CD4-positive, alpha-beta T cell treated with Interleukin-10 for 1 hour (primary cell): ENCODE measurements at places on chromosomes 11 and 22.

DNA sequence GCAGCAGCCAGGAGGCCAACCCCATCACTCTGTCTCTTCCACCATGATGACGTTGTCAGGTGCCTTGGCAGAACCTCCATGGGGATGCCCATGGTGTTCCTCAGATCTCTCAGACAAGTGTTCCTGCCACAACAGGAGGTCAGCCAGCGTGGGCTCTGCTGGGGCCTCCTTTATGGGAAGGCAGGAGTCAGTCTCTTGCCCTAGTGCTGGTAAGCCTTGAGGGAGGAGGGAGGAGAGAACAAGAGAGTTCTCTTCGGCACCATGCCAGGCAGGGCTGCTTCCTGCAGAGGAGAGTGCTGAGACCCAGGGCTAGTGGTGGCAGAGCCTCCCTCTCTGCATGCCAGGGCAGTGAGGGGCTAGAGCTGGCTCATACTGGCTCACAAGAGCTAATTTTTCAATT lies 32.5 kb downstream of the GNAZ start:
- no peak for DNase-seq

DNA sequence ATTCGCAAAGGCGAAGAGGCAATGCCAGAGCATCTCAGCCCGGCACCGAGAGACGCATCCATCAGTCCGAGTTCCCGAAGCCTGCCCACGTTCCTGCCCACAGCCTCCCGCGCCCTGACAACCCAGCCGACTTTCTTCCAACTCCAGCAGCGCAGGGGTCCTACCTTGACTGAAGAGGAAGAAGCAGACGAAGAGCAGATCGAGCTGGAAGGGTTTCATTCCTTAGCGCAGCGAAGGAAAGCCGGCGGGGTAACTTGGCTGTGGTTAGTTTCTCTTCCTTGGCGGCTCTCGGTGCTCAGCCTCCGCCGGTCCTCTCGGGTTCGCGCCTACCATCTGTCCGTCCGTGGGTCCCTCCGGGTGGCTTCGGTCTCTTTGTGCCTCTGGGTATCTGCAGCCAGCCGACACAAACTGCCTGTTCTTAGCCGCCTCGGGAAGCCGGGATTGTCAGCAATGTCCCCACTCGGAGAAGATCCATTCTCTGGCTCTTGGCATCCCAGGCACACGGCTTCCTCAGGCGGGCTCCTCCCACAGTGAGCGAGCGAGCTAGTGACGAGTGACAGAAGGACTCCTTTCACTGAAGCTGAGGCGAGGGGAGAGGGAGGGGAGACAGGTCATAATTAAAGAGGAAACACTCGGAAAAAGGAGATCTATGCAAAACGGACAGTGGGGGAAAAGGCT lies at the start of gene KIRREL3:
KIRREL3 (minus strand) TSS at position 480 of the 678 bp plus-strand sequence.
- no peak for DNase-seq

DNA sequence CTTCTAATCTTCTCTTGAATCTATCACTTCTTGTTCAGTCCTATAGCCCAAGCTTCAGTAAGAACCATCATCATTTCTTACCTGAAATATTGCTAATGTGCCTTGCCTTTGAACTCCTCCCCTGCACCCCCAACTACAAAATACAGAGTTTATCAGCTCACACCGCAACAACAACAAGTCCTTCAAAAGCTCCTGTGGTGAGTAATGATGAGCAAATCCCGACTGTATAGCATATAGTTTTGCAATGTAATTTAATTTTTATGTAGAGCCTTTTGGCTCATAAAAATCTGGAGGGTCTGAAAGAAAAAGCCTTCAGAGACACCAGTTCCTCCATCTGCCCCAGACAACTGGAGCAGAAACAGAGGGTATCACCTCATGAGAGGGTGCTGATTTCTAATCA lies 124.7 kb downstream of the ARHGAP32 start:
- DNase-seq: no peak

GRCh38 chr22:23067023-23067650 lies 3.2 kb upstream of the GNAZ start:
- no peak for DNase-seq

DNA sequence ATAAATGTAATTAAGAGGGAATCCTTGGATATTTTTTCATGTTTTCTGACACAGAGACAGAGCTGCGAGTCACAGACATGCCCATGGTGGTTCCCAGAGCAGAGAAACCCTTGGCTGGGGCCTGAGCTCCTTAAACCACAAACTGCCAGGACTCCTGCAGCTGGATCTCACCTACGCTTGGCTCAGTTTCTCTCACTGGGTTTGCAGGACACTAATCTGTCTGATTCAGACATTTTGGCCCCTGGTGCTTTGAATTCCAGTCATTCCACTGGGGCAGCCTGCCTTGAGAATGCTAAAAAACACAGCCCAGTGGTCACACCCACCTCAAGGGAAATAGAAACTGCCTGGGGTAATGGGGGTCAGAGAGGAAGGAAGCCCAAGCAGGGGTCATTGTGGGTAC lies 122.6 kb downstream of the CCDC81 start:
- DNase-seq: no peak

GRCh38 chr11:16863389-16863788 lies 124.9 kb downstream of the C11orf58 start:
- DNase-seq: no peak

- DNase-seq: no peak
Observed at GRCh38 chr11:132140056-132140455, 769.6 kb downstream of the NTM start.

DNA sequence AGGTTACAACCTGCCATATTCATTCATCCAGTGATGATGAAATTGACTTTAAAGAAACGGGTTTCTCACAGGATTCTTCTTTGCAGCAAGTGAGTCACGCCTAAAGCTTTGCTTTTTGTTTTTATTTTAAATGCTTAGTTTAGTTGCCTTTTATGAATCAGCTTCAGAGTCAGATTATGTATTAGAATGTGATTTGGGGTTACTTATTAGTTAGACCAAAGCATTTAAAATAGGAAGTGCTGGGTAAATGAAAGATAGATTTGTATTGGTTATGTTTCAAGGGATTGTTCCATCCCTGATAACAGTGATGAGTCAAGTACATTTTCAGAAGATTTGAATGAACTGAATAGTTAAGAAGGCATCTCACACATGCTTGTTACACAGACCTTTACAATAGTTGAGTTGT lies 101.3 kb upstream of the GAL start:
- DNase-seq: no peak

DNA sequence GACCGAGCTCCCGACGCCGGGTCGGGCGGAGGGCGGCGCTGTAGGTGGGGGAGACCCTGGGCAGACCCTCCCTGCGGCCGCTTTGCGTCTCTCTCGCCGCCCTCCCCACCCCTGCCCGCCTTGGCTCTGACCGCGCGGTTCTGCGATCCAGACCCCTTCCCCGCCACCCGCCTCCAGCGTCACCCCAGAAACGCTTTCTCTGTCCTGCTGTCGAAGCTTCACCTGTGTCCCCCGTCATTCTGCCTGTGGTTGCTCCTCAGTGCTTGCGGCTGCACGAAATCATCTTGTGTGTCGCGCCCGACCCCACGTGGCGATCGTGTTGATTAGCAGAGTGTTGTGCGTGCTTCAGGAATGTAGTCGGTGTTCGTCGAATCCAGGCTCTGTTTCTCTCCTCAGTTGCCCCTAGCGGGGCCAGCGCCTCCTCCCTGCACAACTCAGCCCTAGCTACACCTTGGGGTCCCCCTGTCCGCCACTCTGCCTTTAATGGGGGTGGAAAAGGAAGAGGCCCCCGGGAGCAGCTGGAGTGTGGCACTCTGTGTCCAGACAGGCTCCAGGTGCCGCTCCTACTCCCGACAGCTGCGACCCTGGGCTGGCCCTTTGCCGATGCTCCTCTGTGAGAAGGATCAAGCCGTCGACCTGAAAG lies 851 bp downstream of the PTDSS2 start:
- peak; percentile 85 for DNase-seq

DNA sequence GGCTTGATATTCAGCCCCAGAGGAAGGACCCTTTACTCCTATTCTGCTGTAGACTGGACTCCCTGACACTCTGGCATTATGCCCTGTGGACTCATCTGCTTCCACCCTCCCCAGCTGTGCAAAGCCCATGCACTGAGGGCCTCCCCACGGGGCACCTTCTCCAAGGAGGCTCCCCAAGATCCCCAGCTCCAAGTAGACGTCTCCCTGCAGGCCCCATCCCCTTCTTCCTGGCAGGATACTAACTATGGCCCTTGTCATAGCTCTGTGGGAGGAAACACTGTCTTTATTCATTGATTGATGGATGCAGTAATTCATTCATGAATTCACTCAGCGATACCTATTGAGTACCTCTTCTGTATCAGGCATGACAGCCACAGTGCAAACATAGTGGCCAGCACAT lies 15.3 kb upstream of the APOL6 start:
- DNase-seq: no peak

GRCh38 chr11:2480874-2481220 lies 36.0 kb downstream of the KCNQ1 start:
- no peak for DNase-seq

DNA sequence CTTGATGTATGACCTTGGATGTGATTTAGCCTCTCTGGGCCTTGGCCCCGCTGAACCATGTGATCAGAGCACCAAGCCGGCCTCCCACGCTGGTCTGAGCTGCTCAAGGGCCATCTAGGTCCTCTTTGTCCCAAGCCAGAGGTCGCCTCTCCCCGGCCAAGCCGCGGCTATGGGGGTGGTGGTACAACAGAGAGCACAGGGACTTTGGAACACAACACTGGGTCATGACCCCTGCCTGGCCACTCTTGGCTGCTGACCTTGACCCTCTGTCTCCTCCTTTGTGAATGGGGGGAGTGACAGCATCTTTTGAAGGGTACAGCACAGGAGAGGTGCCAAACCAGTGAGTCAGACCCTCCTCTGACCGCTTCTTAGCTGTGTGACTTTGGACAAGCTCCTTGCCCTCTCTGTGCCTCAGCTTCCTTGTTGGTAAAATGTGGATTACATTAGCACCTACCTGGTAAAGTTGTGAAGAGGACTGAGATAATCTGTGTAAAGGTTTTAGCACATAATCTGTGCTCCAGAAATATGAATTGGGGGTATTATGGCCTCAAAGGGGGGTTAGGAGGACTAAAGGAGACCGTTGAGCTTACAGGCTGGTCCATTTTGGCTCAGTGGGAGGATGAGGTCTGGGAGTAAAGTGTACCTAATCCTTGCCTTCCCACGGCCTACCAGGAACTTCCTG lies 4.7 kb downstream of the SCYL1 start:
- DNase-seq: no peak

DNA sequence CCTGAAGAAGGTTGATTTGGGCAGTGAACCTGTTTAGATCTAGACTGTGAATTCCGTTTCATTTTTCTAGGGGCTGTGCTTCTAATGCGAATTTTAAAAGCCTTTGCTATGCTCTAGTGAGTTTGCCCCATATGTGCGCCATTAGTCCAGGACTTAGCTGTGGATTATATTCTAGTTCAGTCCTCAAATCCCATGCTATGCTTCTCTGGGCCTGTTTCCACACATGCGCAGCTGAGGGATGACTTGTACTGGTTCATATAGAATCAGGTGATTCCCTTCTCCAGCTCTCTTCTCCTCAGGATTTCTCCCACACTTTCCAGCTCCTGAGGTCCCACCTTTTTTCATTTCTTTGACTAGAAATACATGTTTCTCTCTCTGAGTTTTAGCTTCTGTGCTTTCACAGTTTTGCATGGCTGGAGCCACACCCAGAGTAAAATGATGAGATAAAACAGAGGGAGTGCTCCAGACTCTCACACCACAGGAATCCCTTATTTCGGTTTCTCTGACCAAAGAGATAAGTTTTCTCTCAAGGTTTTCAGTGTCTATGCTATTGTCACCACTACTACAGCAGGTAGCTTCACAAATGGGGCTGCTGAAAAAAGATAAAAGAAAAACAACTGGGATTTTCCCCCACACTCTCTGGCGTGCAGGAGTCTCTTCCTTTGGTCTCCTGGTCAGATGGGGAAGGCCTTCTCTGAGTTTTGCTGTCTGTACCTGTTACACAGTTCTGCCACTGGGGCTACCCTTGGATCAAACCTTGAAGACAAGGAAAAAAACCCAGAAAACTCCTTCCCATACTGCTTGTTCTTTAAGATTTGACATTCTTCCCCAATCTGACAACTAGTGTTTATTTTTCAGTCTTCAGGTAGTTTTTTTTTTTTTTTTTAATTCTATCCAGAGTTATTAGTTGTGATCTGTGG lies 96.2 kb upstream of the TEAD1 start:
- no peak for DNase-seq

DNA sequence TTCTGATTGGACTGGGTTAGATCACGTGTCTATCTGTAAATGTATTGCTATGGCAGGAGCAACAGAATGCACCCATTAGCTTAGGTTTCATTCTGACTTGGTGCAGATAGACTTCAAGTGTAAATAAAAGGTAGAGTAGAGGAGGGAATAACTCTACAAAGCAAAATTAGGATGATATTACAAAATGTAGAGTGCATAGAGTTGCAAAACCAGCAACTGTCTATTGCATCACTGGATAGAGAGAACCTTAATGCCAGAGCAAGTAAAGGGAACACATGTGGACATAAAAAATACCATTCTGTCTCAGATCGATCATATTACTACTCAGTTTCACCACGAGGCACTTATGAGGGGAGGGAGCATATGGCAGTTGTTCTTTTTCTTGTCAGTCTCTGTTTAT lies 22.0 kb upstream of the CAT start:
- DNase-seq: no peak

DNA sequence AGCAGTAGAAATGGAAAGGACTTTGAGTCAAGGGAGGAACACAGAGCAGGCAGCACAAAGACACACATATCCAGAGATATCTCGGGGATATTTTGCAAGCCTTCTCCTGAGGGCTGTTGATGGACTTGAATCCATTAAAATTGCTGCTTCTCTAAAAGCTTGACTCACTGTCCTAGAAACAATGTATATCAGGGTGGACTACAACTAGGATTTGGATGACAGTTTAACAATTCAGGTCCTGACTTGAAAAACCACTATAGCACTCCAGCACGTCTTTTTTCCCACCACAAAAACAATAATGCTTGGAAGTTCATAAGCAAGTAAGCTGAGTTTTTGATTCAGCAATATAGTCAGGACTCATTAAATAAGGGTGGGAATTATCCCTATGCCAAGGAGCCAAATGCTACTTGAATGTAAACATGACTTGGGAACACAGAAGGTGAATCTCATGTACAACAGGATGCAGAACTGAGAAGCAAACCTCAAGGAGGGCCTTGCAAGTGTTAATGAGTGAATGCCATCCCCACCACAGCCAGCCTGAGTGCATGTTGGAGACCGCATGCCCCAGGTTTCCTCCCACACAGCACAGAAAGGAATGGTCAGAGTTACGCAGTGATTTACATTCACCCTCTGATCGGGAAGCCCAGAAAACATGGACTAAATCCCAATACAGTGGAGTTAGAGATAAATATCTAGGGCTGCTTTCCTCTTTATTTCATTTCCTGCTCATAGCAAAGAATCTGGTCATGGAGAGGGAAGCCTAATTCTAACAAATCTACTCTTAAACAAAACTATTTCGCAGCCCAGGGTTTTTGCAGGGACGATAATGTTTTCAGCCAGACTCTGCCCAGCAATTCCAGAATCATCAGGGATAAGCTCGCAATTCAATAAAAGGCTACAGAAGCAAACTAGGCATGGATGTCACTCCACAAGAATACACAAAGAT lies 98.4 kb upstream of the OR9G4 start:
- no peak for DNase-seq

DNA sequence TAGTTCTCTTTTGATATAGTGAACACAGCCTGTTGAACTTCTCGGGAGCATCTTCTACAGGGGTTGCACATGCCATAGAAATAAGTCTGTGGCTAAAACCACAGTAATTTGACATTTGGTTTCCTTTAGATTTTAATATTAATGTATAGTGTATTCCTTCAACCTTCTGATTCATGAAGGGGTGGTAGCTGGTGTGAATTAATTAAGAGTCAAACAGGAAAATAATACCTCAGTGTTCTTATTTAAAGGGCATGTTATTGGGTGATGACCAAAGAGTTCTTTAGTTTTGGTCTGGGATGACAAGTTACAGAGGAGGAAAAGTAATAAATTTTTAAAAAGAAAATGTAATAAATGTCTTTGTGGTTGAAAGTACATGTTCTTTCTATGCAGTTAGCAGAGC lies 86.8 kb downstream of the PDHX start:
- DNase-seq: no peak
